Common myeloid progenitor, CD34-positive (primary cell): ENCODE measurements at places on chromosomes 2 and 18.
A peak's percentile ranks its signal among the peaks of the same experiment; 100 is the strongest.

DNA sequence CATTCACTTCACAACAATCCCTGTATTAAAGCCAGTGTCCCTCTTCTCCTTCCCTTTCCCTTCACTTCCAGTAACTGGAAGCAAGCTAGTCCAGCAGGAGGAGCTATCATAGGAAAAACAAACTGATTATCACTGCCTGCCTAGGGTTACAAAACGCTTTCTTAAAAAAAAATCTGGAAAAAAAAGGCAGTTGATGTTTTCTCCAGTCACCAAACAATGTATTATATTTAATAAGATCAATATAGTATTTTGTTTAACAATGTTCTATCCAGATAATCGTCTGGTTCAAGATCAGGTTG, 78.8 kb upstream of the ITGB6 start:
- no peak for DNase-seq

- peak; percentile 64 for DNase-seq
Measured at GRCh38 chr2:170530284-170530745, 184.8 kb upstream of the SP5 start.

DNA sequence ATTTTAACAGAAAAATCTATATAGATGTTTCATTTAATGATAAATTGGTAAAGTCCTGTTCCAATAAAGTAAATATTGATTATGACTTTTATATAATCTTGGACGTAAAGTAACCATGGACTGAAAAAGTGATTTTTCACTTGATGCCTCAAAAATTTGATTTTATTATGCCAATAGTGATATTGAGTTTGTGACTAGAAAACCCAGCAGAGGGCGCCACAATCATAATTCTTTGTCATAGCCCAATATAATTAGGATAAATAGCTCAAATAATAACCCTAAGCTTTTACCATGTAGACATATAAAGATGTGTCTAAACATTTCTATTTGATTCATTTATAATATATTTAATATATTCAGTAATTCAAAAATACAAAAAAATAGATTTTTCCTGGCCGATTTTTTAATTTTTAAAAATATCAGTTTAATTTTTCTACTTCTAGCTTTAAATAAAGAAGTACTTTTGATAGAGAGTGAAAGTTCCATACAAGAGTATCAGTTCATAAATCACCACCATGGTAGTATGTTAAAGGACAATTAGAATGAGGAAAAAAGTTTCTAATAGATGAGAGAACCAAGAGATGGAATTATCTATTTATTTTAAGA, 30.7 kb downstream of the CAMKMT start:
- DNase-seq, result peak; percentile 56

GRCh38 chr2:232893834-232894233, 23.8 kb downstream of the SNORC start:
- DNase-seq, result no peak

- DNase-seq, result no peak
Measured at GRCh38 chr2:101329026-101329425, 20.5 kb upstream of the RNF149 start.

DNA sequence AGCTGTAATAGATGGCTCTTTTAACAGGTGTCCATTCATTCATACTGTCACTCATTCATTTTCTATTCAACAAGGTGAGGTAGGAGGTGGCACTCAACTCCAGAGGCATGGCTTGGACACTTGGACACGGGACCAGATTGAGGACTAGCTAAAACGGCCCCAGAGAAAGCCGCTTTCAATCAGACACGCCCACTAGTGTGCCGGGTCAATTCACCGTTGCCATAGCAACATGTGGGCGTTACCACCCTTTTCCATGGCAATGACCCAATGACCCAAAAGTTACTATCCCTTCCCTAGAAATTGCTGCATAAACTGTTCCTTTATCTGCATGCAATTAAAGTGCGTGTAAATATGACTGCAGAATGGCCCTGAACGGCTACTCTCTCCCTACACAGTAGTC, 49.2 kb upstream of the LGALSL start:
- DNase-seq, result no peak

GRCh38 chr18:46859855-46860254, 57.5 kb downstream of the PIAS2 start:
- DNase-seq, result no peak

GRCh38 chr18:75530566-75531211, 103.2 kb upstream of the SMIM21 start:
- no peak for DNase-seq

DNA sequence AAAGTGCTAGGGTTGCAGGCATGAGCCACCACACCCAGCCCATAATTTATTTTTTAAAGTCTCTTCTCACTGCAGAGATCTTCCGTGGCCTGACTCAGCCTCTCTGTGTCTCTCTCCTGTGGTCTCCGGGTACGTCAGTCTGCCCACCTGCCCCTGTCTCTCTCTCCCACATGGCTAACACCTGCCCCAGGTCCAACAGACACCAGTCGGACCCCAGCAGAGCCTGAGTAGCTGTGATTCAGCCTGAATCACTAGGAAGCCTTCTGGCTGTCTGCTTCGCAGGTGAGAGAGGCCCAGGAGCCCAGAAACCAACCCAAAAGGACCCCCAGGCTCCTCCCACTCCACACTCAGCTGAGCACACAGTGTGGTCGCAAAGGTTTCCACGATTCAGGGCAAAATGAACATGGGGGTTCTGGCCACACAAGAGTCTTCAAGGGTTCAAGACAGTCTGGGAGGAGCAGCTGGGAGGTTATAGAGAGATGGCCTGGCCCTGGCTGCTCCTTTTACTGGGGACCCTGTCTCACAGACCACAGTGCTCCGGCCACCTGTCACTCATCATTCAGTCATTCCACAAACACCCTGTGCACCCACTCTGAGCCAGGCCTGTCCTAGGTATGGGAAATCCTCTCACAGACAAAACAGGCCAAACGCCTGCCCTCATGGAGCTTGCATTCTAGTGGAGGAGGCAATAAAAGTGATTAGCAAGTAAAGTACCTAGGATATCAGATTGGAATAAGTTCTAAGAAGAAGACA, 8.6 kb downstream of the RUFY4 start:
- DNase-seq, result no peak

DNA sequence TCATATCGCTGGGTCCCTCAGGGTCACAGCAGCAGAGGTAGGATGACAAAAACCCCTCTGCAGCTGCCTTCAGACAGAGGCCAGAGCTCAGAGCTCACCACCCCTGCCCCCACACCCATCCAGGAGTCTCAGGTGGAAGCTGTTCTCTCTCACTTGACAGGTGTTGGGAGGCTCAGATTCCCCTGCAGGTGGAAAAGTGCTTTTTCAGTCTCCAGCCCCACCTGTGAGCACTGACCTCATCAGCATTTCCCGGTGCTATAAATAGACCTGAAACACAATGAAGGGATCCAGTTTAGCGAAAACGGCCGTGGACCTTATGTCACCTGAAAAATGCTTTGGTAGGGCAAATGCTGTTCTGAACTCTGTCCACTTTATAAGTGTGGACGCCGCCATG, 254.9 kb downstream of the NDUFA10 start:
- no peak for DNase-seq

DNA sequence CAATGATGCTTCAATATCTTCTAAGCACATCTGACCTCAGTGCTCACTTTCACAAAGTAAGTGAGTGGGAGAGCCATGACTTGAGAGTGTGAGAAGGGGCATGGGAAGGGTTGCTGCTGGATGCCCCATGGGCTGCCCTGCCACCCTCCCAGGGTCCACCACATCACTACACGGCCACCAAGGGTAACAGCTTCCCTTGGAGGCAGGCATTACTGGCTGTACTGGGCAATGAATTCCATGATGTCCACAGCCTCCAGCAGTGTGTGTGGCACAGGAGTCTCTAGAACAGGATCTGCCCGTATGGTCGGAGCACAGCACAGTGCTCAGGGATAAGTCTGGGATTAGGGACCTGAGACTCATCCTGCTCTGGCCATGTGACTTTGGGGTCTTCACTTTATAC, 481.0 kb upstream of the MYT1L start:
- no peak for DNase-seq

DNA sequence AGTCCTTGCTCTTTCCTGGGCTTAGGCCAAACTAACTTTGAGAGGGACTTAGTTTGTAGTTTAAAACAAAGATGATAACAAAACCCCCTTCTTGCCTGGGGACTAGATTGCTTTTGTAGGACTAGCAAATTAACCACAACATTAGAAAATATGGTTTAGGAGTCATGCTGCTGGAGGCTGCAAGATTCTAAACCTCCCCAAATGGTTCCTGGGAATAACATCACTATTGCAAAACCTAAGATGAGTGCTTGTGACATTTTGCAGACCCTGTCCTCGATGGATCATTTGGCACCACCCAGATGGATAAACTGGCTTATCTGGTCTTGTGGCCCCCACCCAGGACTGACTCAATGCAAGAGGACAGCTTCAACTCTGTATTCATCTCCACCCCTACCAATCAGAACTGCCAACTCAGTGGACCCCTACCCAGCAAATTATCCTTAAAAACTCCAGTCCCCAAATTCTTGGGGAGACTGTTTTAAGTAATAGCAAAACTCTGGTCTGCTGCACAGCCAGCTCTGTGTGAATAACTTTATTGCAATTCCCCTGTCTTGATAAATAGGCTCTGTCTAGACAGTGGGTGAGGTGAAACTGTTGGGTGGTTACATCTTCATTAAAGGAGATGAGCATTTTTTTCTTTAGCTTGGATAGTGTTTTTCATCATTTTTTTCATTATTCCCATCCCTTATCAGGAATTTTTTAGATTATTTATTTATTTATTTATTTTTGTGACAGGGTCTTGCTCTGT, 58.9 kb downstream of the SPTBN1 start:
- no peak for DNase-seq

GRCh38 chr2:134253117-134253704, 661 bp upstream of the MGAT5 start:
- DNase-seq, result no peak

DNA sequence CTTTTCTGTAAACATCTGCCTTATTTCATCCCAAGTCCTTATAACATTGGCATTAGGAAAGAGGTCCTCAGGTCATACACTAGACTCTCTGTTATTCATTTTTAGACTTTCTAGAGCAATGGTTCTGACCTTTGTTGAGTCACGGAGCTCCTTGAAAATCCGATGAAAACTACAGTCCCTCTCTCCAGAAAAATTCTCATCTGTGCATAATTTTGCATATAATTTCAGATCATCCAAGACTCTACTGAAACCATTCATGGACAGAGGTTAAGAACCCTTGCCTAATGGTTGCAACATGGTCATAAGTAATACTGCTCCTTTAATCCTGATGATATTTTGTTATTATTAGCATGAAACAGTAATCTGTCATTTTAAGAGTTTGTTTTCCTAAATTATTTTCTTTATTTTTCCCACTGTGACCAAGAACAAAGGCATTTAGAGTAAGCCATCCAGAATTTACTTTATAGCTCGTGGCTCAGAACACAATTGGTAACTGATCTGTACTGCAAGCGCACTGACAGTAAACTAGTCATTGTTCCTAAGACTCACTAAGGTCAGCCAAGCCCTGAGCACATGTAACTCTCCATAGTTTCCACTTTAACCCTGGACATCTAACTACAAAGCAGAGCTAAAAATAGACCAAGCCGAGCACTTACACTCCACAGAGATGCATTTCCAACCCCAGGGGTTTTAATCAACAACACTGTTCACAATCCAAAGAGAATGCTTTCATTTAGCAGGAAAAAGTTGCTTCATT, 8.4 kb downstream of the MYOM1 start:
- no peak for DNase-seq

DNA sequence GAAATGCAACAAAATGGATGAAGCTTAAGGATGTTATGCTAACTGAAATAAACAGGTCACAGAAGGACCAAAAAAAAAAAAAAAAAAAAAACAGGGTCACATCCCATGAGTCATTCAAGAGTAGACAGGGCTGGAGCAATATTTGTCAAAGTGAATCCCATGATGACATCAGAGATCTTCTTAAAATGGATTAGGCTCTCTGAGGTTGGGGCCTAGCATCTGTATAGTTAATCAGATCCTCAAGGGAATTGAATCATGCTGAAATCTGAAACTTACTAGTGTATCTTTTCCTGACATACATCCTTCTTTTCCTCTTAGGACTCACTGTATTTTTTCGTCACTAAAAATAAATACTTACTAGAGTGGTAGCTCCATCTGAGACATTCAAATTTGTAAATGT, 380.6 kb upstream of the NXPH2 start:
- DNase-seq, result no peak

GRCh38 chr2:205776720-205777119, 94.4 kb downstream of the NRP2 start:
- no peak for DNase-seq
